IPS DF 19.7 (cell line): ENCODE measurements at places on chromosomes 4 and X.

DNA sequence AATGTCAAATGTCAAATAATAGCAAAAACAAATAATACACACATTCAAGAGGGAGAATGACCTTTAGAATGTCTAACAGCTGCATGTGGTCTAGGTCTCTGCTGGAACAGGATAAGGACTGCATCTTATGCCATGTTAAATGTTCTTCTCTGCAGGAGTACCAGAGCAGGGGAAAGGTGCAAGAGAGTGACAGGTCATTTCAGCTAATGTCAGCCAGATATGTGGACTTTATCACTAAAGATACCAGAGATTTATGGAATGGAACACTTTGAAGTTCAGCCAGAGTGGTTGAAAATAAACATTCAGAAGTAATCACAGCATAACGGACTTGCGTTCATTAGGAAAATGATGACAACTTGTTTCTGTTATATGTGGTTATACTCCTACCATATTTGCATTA lies 24.3 kb downstream of the GRID2 start:
- DNase-seq, result no peak

- DNase-seq, result no peak
Measured at GRCh38 chr4:81366779-81367178, 104.9 kb downstream of the RASGEF1B start.

DNA sequence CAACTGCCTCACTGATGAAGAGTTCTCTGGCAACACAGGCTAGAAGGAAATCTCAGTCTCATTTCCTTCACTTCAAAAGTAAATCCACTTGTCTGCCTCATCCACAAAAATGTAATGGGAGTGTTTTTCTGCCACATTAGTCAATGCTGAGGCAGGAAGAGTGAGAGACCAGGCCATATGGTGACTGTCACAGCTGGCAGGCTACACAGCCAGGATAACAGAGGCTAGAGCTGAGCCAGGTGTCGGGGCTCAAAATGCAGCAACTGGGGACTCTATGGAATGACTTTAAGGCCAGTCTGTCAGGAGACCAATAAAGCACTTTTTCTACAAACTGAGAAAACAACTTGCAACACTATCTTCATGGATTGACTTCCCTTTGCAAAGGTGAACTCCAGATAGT lies 204.2 kb downstream of the GPC3 start:
- DNase-seq, result no peak

GRCh38 chr4:33966808-33967207 lies 2277.5 kb downstream of the ARAP2 start:
- DNase-seq, result no peak

GRCh38 chrX:68889249-68889648 lies 60.4 kb downstream of the EFNB1 start:
- DNase-seq, result no peak

- no peak for DNase-seq
Measured at GRCh38 chrX:100995469-100995868, 26.0 kb downstream of the ARL13A start.

- DNase-seq, result no peak
Measured at GRCh38 chr4:147785129-147785528, 53.2 kb downstream of the ARHGAP10 start.

DNA sequence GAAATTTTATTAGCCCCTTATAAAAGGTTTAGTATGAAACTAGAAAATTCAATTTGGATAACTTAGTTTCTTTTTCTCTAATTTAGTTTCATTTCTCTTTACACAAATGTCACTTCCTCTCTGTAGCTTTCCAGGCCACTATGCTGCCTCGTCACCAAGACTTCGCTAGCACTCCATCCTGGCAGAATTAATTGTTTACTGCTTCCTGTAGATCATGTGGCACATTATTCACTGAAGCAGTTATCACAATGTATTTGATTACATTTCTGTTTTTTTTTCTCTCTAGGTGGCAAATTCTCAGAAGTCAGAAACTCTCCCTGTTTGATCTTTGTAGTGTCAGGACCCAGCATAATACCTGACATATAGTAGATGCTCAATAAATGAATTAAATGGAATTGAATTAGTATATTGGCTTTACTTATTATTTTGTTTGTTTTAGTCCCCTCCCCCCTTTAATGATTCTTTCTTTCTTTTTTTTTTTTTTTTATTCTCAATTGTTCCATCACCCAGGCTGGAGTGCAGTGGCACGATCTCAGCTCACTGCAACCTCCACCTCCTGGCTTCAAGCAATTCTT lies 9.3 kb upstream of the SAT1 start:
- no peak for DNase-seq

GRCh38 chr4:77849278-77849965 lies 13.2 kb upstream of the MRPL1 start:
- no peak for DNase-seq

GRCh38 chr4:155060419-155060818 lies 148.0 kb upstream of the NPY2R start:
- no peak for DNase-seq

DNA sequence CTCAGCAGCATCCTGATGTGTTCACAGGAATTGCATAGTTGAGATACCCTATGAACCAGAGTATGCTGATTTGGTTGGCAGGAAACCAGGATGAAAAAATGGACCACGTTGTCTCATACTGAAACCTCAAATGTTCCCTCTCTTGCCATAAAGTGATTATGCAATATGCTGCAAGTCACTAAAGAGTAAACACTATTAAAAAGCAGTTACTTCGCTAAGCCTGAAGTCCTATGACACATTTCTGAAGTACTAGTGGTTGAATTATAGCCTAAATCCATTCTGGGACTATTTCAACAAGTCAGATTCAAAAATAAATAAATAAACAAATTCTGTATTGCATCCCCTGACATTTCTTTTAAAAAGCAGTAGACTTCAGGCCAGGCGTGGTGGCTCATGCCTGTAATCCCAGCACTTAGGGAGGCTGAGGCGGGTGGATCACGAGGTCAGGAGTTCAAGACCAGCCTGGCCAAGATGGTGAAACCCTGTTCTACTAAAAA lies 106.0 kb upstream of the NAP1L5 start:
- DNase-seq, result no peak

- no peak for DNase-seq
Measured at GRCh38 chr4:827209-828081, 1.5 kb upstream of the CPLX1 start.

DNA sequence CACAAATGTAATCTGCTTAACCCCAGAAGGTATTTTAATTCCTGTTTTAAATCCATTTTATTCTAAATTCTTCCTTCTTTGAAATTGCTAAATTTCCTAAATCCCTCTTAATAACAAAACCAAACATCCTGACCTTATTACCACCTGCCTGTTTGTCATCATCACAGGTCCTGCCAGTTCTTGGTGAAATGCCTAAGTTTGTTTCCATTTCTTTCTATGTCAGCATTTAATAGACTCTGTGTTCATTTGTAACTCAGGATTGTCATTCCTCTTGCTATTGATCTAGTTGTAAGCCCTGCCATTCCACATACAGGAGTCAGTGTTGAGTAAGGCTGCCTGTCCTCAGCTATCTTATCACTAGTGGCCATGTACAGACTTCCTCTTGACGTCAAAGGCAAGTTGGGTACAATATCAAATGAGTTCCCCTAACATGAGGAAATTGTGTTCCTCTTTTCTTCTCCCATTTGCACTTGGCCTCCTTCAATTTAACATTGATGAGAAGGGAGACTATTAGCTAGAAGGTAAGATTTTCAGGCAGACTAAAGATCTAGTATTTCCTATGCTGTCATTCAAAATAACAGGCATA lies 440.1 kb downstream of the AFF2 start:
- no peak for DNase-seq

GRCh38 chr4:21184788-21185187 lies 484.5 kb downstream of the PACRGL start:
- no peak for DNase-seq

GRCh38 chr4:98470831-98471230 lies 187.6 kb downstream of the TSPAN5 start:
- no peak for DNase-seq

DNA sequence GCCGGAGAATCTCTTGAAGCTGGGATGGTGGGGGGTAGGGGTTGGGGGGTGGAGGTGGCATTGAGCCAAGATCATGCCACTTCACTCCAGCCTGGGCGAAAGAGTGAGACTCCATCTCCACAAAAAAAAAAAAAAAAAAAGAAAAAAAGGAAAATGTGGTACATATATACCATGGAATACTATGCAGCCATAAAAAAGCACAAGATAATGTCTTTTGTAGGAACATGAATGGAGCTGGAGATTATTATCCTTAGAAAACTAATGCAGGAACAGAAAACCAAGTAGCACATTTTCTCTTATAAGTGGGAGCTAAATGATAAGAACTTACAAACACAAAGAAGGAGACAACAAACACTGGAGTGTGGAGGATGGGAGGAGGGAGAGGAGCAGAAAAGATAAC lies 188.5 kb downstream of the APBB2 start:
- no peak for DNase-seq

- DNase-seq, result no peak
Measured at GRCh38 chr4:120238277-120238973, 171.8 kb upstream of the MAD2L1 start.

DNA sequence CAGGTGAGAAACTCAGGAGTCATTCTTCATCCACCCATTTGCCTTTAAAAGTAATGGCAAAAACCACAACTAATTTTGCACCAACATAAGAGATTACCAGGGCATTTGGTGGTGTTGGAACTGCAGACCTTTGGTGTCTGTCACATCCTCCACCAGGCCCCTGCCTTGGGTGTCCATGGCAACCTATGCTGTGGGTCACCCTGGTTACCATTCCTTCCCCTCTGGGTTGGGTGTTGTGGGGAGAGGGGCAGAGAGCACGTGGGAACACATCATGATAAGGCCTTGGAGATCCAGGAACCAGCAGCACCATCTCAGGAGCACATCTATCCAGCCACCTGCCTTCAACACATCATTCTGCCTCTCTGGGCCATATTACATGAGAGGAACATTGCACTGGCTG lies 77.3 kb downstream of the CHRNA9 start:
- no peak for DNase-seq

GRCh38 chr4:62087706-62088105 lies 887.6 kb downstream of the ADGRL3 start:
- DNase-seq, result no peak

GRCh38 chrX:18886344-18887161 lies 97.4 kb downstream of the PHKA2 start:
- DNase-seq, result no peak

- no peak for DNase-seq
Measured at GRCh38 chr4:153683763-153684181, 308 bp upstream of the TLR2 start.

- peak; percentile 3 for DNase-seq
Measured at GRCh38 chrX:105063743-105064142, 156.8 kb downstream of the TEX13A start.

GRCh38 chr4:22556495-22556894 lies 40.6 kb upstream of the ADGRA3 start:
- no peak for DNase-seq

GRCh38 chr4:172974586-172974985 lies 194.0 kb upstream of the GALNT7 start:
- no peak for DNase-seq

GRCh38 chrX:40755291-40756249 lies 20.2 kb upstream of the MED14 start:
- DNase-seq, result no peak

- DNase-seq, result no peak
Measured at GRCh38 chrX:109872021-109872732, 130.7 kb upstream of the TMEM164 start.

DNA sequence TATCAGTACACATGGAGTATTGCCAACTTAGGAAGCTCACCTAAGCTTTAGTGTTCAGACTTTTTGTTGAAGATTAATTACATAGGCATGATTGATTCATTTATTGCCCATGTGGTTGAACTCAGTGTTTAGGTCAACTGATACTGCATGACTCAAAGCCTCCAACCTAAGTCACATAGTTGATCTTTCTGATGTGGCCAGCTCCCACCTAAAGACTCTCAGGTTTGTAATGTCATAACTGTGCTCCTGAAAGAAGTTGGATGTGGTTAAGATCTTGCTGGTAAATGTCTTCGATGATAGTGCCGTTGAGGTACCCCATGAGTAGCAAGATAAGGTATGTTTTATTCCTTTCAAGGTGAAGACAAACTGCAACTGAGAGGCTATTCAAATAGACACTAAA lies 192.5 kb downstream of the EDA start:
- DNase-seq, result no peak

- no peak for DNase-seq
Measured at GRCh38 chrX:103831803-103832544, at the start of gene RAB9B. Gene RAB9B, minus strand, starts transcription at chrX:103832257. Its CDS starts 6,473 bp downstream, at chrX:103825784.

- no peak for DNase-seq
Measured at GRCh38 chrX:11585174-11585573, 80.5 kb downstream of the ARHGAP6 start.

DNA sequence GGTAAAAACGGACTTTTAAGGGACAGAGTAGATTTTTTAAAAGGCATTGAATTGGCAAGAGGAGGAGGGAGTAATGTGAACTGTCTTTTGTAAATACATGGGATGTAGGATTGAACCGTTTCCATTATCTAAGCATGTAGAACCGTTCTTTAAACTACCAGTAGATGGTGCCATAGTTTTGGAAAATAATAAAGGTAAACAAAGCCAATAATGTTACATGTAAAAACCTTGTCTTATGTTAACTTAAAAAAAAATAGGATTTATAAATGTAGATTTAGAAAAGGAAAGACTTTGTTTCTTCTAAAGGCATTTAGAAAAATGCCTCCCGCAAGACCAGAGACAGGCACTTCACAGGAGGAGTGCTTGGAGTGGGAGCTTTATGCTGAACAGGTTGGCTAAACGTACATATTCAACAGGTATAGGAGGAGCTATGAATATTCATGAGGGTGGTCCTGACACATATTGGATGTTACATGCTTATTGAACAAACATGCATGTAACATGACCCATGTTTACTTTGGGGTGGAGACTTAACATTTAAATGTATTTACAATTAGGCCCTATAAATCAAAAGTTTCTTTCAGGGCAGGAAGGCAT lies 45.5 kb upstream of the FAM241A start:
- DNase-seq, result no peak

- DNase-seq, result no peak
Measured at GRCh38 chrX:48892896-48893295, 4.7 kb downstream of the TIMM17B start.

DNA sequence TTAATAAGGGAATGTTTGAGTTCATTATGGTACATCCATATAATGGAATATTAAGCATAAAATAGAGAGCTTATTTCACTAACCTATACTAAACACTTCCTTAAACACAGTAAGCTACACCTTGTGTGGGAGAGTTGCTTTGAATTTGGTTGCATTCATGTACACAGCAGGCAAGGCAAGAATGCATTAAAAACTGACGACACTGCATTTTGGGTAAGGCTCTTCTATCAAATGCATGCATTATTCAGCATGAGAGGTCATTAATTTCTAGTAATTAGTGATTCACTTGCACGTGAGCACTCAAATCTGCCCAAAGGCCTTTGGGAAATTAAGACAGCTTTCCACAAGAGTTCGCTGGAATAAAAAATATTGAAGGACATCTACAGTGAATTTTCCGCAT lies 8.8 kb upstream of the C1GALT1C1 start:
- no peak for DNase-seq

DNA sequence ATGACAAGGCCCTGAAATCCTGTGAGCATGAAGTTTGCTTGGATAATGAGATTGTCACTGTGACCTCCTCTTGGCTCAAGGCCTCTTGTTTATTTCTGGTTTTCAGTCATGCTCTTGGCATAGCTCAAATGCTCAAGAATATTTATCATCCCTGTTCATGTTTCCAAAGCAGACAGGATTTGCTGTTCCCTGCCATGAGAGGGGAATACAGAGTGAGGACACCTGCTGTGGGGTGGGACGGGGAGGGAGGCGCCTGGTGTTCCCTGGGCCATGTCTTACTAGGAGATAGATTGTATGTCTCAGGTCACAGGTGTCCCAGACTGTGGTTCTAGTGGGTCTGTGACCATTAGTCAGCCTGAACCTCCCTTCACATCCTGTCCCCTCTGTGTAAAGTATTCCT lies 34.9 kb upstream of the SH3RF1 start:
- no peak for DNase-seq
